Activated CD4-positive, alpha-beta T cell treated with anti-CD3 and anti-CD28 coated beads, Interleukin-2, amount 50 U/mL, for 48 hours (primary cell): ENCODE measurements at places on chromosomes 16 and 17.

DNA sequence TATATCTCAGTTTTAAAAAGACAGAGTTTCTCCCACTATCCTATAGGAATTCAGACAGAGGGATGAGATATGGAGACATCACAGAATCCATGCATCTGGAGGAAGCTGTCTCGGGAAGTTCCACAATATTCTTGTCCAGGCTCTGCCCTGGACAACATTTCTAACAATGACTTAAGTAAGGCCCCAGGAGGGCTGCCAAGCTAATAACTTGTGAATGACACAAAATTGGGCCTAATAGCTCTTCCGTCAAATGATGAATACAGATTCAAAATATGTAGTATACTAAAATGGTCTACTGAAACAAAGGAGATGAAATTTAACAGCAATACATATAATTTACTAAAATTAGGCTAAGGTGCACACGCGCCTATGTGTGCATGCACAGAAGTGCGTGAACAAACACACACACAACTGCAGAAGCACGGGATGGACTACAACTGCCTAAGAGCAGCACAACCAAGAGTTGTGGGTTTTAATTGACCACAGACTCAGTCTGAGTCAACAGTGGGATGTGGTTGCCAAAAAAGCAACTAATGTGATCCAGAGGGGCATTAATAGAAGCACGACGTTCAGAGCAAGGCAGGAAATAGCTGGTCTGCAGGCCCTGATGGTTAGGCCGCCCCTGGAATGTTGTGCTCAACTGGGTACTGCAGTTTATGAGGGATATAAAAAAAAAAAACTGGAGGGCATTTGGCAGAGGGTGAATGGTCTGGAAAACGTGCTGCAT, 26.3 kb upstream of the HS3ST2 start:
- DNase-seq = no peak

GRCh38 chr17:59521465-59522126, 43.8 kb upstream of the DHX40 start:
- peak; percentile 78 for DNase-seq

- DNase-seq = no peak
Observed at GRCh38 chr17:49123061-49123460, 9.5 kb upstream of the B4GALNT2 start.

- DNase-seq = no peak
Observed at GRCh38 chr17:4610656-4611055, 26.3 kb downstream of the SMTNL2 start.

- DNase-seq = no peak
Observed at GRCh38 chr17:901964-902363, 77.6 kb downstream of the NXN start.

DNA sequence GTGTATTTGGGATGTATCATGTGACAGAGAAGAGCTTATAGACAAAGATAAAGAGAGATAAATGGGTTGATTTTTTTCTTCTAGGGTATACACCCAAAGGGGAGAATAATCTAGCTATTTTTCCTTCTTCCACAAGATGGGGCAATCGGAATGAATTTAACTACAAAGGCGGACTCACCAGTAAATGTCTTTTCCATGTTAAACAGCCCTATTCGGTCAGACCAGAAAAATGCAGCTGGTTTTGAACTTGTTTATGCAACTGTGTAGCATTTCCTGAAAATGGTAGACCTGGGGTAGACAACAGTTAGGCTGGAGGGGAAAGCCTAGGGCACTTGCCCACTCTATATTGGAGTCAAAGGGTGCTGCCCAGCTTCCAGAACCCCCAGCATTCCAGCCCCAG, 477.1 kb downstream of the TOX3 start:
- DNase-seq = no peak

GRCh38 chr16:13935408-13935807, 15.5 kb downstream of the ERCC4 start:
- peak; percentile 12 for DNase-seq

- no peak for DNase-seq
Observed at GRCh38 chr17:66676421-66676820, 158.5 kb upstream of the CACNG5 start.
